ENCODE measurements at places on chromosomes 5 and 9.

DNA sequence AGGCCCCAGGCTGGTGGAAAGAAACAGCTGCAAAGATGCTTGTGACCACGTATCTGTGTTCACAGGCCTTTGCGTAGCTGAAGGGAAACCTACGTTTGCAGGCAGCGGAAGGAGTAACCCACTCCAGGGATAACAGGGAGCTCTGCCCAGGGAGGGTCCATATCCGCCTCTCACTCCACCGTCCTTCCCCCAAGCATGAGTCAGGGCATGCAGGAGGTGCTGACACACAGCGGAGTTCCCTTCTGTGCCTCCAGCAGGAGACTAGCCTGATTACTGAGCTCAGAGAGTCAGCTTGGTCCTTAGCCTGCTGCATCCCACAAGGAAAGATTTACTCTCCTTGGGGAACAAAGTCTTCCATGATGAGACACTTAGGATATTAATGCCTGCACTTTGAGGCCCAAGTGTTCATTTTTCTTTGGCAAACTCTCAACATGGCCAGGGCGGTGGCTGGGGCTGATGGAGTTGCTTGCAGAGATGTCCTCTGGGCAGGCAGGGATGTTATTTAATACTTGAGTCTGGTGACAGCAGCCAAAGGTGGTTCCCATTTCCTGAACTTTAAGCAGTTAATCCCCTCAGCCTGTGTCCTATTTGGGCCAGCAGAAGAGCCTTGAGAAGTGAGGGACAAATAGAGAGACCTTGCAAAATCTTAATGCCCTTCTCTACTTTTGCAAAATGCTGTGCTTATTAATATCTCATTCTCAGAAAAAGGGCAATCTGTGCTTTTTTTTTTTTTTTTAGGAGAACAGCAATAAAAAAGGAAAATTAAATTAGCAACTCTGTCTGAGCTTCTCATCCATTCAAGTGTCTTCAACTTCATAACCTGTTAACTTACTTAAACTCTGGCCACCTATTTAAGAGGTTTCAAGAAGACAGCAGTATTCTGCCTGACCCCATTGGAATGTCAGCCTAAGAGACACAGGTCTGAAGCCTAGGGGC is 222.1 kb downstream of the HSPA4 start:
- peak; percentile 22 for DNase-seq

DNA sequence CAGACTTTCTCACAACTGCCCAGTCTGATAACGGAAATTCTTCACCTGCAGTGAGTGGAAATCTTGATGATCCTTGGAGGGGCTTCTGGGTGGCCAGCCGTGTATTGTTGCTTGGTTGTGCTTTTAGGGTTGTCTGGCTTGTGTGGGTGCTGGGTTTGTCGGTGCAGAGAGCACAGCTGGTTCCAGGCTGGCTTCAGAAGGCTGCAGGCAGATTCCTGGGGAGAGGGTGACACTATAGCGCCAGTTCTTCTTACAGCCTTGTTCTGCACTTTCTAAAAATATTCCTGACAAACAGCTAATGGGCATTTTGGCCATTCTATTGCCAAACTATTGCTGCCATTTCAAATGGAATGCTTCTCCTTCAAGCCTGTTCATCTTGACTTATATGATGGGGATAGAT is 99.3 kb downstream of the PDZD2 start:
- DNase-seq: no peak

DNA sequence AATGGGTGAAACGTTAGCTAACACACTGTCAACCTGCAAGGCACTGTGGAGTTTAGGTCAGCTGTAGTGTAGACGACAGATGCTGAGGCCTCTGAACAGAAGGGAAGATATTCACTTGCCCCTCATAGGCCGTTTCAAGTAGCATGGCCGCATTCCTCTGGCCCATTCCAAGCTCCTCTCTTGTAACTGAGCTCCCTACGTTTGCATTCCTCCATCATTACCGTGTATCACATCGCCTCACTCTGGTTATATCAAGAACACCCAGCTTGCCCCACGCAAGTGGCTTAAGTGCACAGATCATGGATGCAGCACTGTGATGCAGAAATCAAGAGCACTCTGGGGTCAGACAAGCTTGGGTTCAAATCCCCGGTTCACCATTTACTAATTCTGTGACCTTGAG is 43.3 kb downstream of the PRELID2 start:
- no peak for DNase-seq

DNA sequence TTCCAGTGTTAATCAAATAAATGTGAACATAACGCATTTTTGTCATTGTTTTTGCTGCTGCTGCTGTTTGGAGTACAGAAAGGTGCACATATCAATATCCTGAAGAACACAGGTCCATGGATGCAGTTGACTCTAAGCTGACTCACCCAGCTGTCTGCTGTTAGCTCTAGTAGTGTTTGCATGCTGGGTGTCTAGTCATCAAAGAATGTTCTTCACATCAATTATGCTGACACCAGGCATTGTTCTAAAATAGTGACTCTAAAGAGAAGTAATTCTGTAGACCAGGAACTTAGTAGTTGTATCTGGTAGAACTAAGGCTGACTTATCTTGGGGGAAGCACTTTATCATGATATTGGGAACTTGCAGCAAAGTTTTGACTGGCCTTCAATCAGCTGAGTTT is 55.7 kb upstream of the DPYSL3 start:
- no peak for DNase-seq

- DNase-seq: no peak
Measured at GRCh38 chr5:74179179-74179578, 461.3 kb downstream of the ENC1 start.

DNA sequence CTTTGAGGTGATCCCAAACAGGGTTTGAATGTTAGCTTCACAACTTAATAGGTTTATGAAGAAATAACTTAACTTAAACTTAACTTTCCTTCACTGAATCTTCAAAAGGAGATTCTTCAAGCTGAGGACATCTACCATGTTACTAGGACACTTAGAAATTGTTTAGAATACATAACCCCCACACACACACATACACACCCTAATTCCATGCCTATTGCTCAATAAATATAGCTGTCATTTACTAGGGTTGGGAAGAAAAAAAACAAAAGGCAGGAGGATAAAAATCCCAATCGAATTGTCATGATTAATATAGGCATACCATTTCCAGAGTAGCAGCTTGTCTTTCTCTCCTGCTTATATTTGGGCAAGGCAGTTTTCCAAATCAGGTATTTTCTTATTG is 68.3 kb downstream of the ALDH1A1 start:
- no peak for DNase-seq

GRCh38 chr9:127522727-127523126 is 71.4 kb downstream of the LRSAM1 start:
- DNase-seq: no peak

Data from fibroblast of skin of left quadriceps (primary cell).